Stimulated activated CD4-positive, alpha-beta T cell treated with anti-CD3 and anti-CD28 coated beads, Interleukin-15, amount 100 ng/mL, for 1 hour (primary cell): ENCODE measurements at places on chromosomes 6 and 20.

- DNase-seq, result no peak
Observed at GRCh38 chr6:144036064-144036834, 28.2 kb upstream of the PLAGL1 start.

- no peak for DNase-seq
Observed at GRCh38 chr6:22145823-22146677, 150.8 kb downstream of the PRL start.

- DNase-seq, result no peak
Observed at GRCh38 chr6:136669299-136669699, 119.1 kb upstream of the MAP7 start.

GRCh38 chr20:11551479-11551878 is 366.2 kb upstream of the BTBD3 start:
- no peak for DNase-seq

DNA sequence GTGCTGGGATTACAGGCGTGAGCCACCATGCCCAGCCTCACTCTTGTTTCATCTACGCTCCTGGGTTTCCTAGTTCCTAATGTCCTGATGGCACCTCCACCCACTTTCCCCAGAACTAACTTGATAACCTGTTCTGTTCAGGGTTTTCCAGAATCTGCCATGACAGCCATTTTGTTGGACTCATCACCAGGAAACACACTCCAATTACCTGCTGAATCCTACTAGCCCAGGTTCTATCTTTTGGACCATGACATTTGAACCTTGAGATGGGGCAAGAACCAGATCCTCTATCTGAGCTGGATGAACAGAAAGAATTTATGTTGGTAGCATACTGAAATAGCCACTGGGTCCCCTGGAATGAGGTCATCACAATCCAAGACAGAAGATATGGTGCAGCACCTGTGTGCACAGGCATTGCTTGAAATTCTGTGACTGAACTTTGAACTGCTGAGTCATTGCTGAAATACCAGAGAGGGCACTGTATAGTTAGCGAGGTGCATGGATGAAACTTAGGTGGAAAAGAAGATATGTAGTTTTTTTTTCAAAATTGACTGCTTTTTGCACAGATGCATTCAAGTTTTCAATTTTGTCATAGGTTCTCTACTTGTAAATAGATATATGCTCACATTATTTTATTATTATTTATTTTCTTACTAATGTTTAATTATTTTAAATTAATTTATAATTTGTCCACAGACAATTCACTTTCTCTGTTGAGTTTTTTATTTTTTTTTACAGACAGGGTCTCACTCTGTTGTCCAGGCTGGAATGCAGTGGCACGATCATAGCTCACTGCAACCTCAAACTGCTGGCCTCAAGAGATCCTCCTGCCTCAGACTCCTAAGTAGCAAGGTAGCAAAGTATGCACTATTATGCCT is 42.8 kb upstream of the TASP1 start:
- no peak for DNase-seq

- no peak for DNase-seq
Observed at GRCh38 chr6:105211831-105212230, 32.0 kb upstream of the POPDC3 start.

DNA sequence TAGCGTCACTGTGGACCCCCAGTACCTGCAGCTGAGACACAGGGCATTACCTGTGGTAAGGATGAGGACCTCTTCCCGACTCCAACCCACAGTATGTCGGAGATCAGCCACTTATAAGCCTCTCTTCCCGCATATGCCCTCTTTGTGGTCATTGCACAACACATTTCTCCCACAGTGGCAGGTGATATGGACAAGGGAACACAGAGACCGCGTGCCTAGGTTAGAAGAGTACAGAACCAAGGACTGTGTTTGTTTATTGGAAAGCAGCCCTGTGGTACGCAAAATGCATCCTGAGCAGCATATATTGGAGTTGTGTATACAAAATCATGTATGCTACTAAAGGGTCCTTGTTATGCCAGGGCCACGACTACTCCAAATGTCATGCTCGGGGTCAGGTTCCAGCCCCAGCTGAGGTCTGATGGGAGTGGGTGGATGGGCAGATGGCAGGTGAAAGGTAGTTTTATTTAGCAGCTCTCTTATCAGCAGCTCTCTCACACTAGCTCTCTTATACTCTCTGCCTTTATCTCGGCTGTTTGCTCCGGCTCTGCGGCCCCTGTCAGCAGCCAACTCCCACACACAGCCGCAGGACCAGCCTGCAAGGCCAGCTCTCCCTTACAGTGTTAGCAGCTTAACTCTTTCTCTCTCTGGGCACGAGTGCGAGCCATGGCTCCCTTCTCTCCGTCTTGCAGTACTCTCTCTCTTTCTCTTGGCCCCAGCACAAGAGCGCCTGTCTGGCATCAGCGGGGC is 569.0 kb downstream of the KIF16B start:
- no peak for DNase-seq

DNA sequence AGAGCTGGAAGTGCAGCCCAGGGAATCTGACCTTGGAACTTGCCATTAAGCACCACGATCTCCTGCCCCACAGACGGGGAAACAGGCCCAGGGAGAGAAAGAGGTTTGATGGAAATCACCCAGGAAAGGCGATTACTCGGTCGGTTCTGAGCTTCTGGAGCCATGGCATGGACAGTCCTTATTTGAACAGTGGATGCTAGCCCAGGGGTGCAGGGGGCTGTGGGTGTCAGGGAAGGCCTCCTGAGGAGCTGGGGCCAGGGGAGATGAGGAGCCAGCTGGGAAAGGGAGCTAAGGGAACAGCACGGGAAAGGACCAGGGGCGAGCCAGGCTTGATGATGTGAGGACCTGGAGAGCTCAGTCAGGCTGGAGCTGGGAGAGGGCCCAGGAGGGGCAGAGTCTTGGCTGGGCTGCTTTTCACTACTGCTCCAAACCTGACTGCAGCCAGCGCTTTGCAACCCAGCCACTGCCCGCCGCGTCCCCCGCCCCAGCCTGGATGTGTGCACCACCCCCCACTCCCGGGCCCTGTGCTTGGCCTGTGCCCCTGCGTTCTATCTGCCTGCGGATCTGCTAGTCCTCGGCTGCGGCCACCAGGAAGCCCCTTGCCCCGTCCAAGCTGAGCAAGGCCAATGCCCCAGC is 17.8 kb downstream of the SUN5 start:
- DNase-seq, result no peak

DNA sequence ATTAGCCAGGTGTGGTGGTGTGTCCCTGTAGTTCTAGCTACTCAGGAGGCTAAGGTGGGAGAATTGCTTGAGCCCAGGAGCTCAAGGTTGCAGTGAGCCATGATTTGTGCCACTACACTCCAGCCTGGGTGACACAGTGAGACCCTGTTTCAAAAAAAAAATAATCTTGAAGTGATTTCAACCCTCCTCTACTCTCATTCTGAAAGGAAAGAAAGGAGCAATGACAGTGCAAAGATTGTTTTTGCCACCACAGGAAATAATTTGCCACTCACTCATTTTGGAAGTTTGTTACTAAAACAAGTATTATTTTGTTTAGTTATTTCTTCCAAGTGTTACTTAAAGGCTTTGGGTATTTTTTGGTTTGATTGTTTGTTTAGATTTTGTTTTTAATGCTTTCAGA is 45.6 kb downstream of the BLTP3A start:
- DNase-seq, result no peak

- no peak for DNase-seq
Observed at GRCh38 chr20:7984192-7984591, 35.4 kb downstream of the TMX4 start.

GRCh38 chr6:112683106-112683505 is 336.0 kb downstream of the RFPL4B start:
- no peak for DNase-seq

DNA sequence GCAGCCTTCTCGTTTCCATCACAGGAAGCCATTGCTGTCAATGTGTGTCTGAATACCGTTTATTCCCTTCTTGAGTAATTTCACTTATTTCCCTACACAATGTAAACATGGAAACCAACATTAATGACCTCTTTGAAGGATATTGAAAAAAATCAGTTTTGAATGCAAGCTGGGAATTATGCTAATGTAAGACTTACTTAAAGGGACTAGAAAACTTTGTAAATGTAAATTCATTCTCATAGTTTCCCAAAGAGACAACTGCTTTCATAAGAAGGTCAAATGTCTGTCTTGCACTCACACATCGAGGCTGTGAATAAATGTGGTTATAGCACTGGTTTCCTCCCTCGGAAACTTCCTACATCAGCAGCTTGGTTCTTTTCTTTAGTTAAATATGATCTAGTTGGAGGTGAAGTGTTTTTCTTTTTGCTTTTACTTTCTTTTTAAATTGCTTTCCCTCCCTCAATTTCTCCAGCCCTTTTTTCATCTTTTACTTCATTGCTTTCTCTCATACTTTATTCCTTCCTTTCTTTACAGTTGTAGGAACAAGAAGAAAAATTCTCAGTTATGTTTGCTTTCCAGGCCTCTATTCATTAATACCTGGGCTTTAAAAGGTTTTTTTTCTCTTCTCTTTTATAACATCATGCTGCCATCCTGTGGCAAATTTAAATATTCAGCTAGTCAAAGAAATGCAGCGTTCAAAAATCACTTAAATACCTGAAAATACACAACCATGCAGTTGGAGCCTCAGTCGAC is 108.3 kb downstream of the TNFAIP3 start:
- DNase-seq, result no peak

GRCh38 chr20:20553541-20553940 is 158.9 kb downstream of the RALGAPA2 start:
- DNase-seq, result no peak

DNA sequence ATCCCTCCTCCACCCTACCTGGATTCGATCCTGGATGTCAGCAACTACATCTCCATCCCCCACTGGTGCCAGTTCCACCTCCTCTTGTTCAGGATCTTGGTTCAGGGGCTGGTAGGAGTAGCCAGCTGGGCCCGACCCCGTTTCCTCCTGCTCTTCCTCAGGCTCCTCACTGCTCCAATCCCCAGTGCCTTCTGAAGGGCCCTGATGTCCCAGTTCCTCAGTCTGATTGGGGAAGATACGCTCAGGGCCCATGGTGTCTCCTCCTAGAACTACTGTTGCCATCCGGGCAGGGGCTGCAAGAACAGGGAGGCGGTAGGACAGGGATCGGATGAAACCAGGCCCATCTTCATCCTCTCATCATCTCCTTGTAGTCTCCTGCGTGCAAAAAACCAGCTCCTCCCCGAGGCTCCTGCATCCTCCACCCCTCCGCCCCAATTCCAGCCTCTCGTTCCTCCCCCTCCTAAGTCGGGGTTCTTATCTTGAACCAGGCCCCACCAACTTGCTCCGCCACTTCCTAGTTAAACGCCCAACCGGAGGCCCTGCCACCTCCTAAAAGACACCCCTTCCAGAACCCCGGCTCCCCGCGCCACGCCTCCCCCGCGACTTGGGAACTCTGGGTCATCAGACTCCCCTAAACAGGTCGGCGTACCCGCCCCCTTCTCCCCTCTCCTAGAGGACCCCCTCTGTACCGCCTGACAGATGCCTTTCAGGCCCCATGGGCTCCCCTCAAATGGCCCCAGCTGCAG is 476 bp downstream of the MEA1 start:
- DNase-seq, result no peak

- no peak for DNase-seq
Observed at GRCh38 chr20:20747298-20747697, 34.9 kb upstream of the RALGAPA2 start.

DNA sequence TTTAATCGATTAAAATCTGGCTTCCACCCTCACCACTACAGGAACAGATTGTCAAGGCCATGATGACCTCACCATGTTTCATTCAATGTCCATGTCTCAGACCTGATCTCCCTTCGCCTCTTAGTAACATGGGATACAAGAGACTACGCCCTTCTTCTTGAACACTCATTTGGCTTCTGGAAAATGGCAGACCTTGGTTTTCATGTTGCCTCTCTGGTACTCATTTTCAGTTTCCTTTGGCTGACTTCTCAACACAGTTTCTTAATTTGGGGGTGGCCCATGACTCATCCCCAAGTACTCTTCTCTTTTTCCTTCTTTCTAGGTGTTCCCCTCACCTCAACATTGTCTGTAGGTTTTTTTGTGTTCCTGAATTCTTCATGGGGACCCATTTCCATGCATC is 22.7 kb downstream of the TMX4 start:
- DNase-seq, result no peak
